Spinal cord (tissue), 10 donors: ENCODE measurements at places on chromosomes 2 and 18. TPM values are rescaled to one million over a fixed set of nuclear protein-coding genes. Genes with fewer than 3 reads are reported as not detected.
A peak's percentile ranks its signal among the peaks of the same experiment; 100 is the strongest.

ALPP gene
- 0.06 TPM for total RNA-seq

SLC8A1 gene
- 137 TPM for total RNA-seq

GRCh38 chr2:151138507-151138906, 123.2 kb downstream of the RBM43 start:
- DNase-seq = no peak

OSR1 gene
- 138 TPM for total RNA-seq

DNA sequence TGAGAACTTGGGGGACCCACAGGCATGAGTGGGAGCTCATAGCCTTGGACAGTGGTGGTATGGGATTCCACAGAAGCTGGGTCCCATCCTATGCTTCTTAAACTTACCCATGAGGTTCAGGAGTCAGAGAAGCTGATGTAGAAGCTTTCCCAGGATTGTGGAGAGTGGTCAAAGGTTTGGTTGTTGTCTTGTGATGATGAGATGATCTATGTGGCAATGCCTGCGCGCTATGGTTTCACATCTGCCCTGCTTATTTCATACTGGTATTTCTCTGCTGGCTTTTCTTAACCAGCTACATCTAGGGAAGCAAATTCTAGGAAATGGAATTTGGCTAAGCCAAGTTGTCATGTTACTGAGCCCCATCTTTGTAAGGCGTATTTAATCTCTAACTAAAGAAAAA, 168.6 kb downstream of the ZNF407 start:
- no peak for DNase-seq

DNA sequence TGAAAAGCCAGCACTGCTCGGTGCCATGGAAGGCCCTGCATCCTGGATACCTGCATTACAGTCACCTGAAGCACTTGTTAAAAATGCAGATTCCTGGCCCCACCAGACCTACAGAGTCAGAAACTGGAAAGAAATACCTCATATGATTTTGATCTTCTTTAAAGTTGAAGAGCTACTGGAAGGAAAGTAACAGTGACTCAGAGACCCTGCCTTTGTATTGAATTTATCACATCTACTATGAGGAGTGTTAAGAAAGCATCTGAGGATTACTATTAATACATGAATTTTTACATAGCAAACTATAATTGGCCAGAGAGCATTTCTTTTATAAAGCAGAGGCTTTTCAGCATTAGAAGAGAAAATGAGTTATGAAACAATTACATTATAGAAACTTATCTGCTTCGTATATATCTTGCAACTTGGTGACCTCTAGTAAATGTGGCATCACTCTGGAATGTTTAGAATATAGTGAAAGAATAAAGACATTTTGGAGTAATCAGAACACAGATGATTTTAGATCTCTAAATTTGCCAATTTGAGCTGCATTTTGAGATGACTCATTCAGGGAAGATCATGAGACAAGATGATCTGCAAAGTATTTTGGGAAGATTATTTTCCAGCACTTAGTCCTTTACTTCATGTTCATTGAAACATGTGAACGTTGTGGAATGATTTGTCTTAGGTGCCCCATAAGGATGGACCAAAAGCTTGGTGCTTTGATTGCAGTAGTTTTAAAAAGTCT, 12.2 kb downstream of the PTPRM start:
- no peak for DNase-seq

ALPI gene
- total RNA-seq = 0.20 TPM

DNA sequence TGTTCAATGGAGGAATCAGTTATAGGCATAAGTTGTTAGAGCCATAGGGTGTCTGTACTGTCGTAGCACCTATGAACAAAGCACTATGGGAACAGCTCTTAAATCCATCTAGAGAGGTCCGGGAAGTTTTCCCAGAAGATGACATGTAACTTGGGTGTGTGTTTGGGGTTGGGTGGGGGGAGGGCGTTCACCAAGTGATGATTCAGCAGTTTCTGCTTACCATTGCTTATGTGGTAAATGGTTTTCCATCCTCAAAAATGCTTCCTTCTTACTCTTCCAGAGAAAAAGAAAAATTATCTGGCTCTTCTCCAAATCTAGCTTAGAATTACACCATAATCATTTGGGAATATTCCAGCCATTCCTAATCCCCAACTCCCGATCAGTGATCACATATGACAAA, 361.1 kb upstream of the ZNF521 start:
- DNase-seq = no peak

GRCh38 chr2:37982147-37982582, 57.1 kb downstream of the RMDN2 start:
- DNase-seq = peak; percentile 51

DNA sequence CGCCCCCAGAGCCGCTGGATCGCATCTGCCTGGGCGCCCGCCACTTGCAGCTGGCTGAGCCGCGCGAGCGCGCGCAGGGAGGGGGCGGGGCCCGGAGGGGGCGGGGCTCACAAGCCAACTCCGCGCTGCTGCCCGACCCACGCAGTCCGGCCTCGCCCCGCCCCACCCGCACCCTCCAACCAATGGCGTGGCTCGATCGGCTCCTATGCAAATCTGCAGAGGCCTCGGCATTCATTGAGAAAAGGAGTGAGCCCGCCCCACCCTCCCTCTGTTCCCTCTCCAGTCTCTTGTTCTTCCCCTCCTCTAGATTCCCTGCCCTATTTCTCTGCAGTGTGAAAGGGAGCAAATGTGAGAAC, at the start of gene ALK:
Gene ALK (minus strand): TSS at position 27 of the 356 bp plus-strand sequence. CDS start 927 bp downstream, outside the sequence.
- peak; percentile 97 for DNase-seq

DNA sequence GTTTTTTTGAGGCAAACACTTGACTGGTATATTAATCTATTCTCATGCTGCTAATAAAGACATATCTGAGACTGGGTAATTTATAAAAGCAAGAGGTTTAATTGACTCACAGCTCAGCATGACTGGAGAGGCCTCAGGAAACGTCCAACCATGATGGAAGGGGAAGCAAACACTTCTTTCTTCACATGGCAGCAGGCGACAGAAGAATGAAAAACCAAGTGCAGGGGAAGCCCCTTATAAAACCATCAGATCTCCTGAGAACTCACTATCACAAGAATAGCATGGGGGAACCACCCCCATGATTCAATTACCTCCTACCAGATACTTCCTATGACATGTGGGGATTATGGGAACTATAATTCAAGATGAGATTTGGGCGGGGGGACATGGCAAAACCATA, 136.2 kb upstream of the MAPRE2 start:
- no peak for DNase-seq

- no peak for DNase-seq
Measured at GRCh38 chr2:71008342-71008741, 13.7 kb upstream of the TEX261 start.

GREB1L gene
- 7.9 TPM for total RNA-seq

SLC16A14 gene
- 26.7 TPM for total RNA-seq

GRCh38 chr2:218382785-218383184, 712 bp downstream of the SLC11A1 start:
- no peak for DNase-seq

GRCh38 chr2:241900251-241901017, 30.9 kb downstream of the RTP5 start:
- no peak for DNase-seq

DNA sequence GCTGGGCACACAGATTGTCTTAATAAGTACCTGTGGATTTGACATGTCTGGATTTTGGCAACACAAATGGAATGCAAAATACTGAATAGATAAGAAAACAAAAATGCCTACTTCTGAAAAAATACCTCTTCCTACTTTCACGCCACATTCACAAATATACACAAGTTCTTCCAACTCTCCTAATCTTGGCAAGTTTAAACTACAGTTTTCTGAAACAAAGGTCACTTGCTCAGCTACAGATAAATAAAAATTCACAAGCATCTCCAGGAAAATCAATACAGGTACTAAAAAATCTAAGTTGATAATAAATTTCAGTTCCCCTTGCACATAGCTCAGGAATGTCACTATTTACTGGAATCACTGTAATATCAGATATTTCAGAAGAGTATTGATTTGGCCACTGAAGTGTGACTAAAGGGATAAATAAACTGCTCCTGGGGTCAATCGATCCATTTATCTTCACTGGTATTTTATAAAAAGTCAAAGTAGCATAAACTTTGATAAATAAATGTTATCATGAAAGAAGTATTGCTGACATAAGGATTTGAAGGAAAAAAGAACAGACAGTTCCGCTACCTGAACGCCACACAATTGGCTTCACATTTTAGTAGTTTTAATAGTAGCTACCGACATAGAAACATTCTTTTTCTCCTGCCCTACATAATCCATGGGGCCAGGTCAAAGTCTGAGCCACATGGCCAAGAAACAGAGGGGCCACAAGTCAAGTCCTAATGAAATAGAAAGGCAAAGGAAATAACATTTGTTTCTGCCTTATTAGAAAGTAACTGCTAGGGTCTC, 243.1 kb downstream of the AFF3 start:
- no peak for DNase-seq

DNA sequence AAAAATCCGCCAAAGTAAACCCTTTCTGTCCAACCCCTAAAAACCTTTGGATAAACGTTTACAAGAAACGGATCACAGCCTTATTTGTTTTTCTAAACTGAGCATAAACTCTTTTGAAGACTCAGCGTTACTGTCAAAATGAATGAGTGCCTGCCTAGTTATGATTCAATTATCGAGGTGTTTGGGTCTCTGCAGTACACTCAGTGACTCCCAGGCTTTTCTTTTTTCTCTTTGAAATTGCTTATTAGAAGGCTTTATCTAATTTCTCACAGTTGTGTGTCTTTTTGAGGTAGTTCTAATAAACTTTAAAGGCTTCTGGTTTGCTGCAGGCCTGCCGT, 663 bp downstream of the RHBDD1 start:
- no peak for DNase-seq

- no peak for DNase-seq
Measured at GRCh38 chr2:183078163-183078463, 434 bp upstream of the DUSP19 start.

DNA sequence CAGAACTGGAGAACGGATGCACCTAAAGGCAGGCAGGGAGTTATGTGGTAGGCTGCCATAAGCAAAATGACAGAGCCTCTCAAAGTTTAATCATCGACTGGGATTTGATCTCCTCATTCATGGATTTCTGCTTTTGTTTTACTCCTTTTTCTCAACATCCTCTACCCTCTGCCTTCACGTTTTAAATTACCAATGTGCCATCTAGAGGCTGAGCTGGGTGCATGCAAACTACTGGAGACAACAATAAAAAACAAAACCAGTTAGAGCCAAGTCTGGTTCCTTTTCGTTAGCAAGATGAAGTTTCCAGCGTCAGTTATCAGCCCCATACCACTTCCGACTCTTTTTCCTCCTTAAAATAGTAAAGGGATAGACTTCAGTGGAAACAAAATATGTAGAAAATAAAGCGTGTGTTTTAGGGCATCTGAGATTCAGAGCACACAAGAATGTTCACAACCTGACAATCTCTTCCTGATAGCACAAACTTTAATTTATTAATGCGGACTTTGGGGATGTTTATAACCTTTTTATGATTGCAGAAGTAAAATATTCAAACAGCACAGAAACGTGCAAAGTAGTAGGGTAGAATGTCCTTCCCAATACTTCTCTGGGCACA, 117.0 kb downstream of the LAMA1 start:
- DNase-seq = peak; percentile 15

GRCh38 chr2:102975996-102976975, 214.5 kb downstream of the TMEM182 start:
- DNase-seq = peak; percentile 22
